Activated CD4-positive, alpha-beta T cell treated with anti-CD3 and anti-CD28 coated beads, Interleukin-2, amount 50 U/mL, for 16 hours (primary cell): ENCODE measurements at places on chromosomes 2 and 18.
A peak's percentile ranks its signal among the peaks of the same experiment; 100 is the strongest.

GRCh38 chr2:143193121-143193520, 63.9 kb downstream of the ARHGAP15 start:
- DNase-seq, result no peak

DNA sequence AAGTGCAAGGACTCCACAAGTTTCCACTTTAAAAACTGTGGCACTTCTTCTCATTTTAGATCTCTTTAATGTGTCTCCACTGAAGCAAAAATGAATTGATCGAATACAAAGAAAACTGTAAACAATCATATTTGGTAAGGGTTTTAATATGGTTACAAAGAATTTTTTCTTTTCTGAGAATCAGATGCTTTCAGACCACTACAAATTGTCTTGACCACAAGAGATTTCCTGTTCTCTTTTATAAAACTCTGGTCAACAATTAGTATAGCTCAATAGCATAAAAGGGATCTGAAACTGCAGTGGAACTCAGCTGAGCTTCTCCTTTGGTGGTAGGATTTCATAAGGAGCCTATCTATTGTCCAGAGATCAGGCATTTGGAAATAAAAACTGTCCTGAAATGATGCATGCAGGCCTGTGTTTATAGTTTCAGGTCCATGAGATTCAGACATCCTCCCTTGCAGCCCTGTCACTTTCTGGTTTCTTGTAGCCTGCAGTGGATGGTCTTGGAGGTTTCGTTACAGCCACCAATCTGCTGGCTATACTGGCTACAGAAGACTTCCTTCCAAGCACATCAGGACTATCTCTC, 120.0 kb downstream of the DOCK10 start:
- DNase-seq, result no peak

- no peak for DNase-seq
Measured at GRCh38 chr2:105544591-105545377, 145.9 kb upstream of the FHL2 start.

DNA sequence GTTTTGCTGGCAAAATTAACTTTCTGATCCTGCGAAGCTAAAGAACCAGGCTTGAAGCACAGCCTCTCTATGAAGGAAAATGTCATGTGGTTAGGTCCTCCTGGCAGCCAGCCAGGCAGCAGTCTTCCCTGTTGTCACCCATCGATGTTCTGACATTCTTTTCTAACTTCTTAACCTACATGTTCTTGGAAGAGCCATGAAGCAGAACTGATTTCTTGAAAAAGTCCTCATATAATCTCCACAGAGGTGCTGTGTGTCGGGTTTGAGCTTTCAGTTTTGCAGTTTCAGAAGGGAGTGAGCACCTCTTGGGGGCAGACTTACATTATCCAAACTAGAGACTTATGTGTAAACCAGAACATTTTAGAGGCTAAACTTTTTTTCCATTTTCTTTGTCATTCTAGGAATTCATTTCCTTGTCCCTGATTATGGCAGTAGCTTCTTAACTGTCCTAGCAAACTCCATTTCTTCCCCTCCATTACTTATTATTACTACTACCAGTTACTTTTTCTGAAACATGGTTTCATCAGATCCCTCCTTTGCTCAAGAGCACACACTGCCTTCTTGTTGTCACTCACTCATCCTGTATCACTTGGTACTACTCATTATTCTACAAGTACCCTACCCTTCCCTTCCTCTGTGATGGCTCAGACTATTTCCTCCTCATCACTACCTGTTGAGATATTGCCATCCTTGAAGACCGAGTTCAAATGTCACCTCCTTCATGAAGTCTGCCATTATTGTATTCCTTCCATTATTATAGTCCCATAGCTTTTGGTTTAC, 31.1 kb downstream of the DOK1 start:
- DNase-seq, result peak; percentile 51

DNA sequence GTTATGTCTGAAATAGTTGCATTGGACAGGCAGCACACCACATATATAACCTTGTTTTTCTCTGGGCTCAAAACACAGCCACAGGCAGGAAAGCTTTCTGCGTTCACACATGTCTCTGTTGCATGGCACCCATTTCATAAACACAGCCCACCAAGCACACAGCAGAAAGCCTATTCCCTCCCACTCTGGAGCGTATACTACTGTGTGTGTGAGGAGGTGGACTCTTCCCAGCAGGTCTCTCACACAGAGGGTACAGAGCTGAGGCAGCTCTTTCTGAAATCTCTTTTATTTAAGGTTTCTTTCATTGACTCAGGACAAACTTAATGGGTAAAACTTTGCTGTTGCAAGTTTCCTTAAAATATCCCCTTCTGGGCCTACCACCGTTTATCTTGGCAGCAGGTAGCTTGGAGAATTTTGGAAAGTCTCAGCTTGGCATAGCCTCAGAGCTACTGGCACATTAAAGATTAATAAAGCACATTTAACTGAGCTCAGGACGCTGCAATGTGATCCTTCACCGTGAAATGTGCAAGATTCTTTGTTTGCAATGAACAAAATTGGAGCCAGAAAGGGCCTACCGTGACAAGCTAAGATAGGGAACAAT, 105.1 kb upstream of the NCKAP5 start:
- DNase-seq, result no peak

- DNase-seq, result no peak
Measured at GRCh38 chr2:19635951-19636510, 265.8 kb downstream of the TTC32 start.

DNA sequence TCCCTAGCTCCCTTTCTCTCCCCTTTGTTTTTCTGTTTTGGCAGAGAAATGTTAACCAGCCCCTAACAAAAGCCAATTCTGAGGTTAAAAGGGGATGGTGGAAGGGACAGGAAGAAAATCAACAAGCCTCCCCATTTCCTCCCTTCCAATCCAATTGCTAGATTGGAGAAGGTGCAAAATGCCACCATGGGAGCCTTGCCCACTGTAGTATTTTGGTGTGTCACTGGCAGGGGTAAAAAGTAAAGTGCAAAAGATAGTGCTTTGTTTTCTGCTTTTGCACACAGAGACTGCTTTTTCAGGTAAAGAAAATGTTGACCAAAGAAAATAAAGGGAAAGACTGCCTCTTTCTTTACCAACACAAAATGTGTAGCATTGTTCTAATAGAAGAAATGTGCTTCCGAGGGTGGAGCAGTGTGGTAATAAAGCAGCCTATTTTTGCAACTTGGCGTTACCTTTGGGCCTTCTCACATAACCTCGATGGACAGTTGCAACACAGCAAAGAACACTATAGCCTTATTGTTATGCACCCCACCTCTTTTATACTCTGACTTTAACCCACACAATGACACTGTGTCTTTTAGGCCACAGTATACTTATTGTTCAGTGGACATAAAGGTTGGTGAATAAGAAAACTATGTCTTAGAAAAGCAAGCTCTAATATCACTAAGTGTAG, 861.8 kb downstream of the BCL11A start:
- DNase-seq, result no peak

GRCh38 chr2:199195927-199196502, 261.7 kb downstream of the SATB2 start:
- no peak for DNase-seq

- no peak for DNase-seq
Measured at GRCh38 chr2:46410273-46411244, 68.8 kb upstream of the TMEM247 start.

GRCh38 chr18:35728676-35729075, 147.1 kb downstream of the GALNT1 start:
- no peak for DNase-seq

DNA sequence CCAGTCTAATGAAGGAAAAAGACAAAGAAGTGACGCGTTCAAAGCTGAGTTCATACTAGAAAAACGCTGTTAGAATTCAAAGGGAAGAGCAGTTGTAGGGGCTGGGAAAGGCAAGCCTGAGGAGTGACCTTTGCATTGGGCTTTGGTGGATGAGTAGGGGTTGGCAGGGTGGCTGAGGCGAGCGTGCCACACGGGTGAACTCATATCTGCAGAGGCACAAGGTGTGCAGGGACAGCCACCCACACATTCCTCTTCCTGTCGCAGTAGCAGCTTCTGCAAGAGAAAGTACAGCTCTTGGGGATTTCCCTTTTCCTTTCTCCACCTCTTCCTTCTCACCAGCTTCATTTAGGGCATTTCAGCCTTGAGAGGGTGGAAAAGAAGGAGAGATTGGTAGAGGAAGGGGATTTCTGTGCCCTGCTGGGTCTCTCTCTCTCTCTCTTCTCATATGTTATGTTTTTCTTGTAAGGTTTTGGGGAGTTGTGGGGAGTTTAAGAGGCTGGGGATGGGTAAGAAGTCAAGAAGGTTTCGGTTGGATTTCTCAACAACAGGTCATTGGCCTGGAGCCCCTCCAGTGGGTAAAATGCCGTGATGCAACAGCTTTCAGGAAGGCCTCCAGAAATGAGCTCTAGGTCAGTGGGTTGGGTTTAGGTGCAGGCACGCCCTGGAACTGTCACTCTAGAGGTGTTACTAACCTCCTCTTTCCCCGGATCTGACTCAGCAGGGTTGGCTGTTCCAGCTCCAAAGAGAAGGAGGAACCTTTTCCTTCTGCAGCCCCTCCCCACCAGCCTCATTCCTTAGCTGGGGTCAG, 40.1 kb downstream of the ODC1 start:
- DNase-seq, result peak; percentile 90

- DNase-seq, result no peak
Measured at GRCh38 chr18:79547413-79548076, 132.1 kb upstream of the CTDP1 start.

DNA sequence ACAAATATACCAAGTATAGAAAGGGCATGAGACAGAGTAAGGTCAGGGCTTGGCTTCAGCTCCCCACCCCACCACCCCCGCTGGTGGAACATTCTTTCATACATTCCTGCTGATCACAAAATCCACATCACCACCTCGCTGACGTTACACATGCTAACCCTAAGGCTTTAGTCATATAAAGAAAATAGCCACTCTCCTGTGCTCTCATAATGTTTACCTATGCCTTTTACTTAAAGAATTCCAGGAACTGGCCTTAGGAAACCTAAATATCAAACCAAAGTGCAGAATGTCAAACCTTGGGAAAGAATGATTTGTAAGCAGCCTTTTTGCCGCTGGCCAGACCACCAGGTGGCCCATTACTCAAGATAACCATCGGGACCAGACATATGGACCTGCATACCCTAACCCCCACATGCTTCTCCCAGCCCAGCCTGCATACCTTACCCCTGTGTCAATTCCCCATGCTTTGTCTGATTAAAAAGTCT, 136.3 kb upstream of the SLC39A10 start:
- DNase-seq, result no peak
